ENCODE measurements at places on chromosomes 5 and 9.

- no peak for DNase-seq
These were observed 13.3 kb downstream of the HMMR start for GRCh38 chr5:163473635-163474243.

- no peak for DNase-seq
These were observed 10.1 kb downstream of the ARSB start for GRCh38 chr5:78975035-78975434.

DNA sequence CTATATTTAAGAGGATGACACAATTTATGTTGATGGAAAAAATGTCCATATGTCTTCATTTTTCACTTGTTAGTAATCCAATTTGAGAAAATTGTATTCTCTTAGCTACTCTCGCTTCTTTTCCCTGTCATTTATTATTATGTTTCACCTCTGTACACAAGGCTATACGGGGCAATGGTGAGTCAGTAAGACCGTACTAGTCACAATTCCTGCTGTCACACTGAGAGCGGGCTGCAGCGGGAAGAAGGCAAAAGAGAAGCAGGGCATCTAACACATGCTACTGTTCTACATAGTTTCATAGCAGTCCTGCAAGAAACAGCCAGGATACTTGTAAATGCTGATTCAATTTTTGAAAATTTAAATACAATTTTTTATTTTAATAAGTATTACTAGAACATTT, 23.3 kb upstream of the PRDM9 start:
- no peak for DNase-seq

DNA sequence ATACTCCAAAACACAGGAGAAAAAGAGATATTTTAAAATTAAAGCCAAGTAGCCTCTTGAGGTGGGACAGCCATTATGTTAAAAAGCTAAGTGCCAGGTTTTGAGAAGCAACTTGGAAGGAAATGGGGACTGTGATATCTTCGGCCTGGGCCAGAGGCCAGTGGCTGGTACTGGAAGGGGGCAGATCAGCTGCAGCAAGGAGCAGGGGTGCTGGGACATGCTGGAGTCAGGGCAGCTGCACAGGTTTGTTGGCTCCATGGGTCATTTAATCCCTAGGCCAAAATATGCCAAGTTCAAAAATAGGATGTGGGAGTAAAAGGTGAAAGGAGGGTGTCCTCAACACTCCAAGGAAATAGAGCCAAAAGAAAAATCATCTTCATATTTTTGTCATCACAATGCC, 30.0 kb downstream of the ADRB2 start:
- DNase-seq = no peak

- DNase-seq = no peak
These were observed 10.4 kb upstream of the TRIM14 start for GRCh38 chr9:98129451-98129881.

GRCh38 chr5:125558016-125558415, 811.6 kb upstream of the ZNF608 start:
- DNase-seq = no peak

- no peak for DNase-seq
These were observed 2.5 kb downstream of the SH3TC2 start for GRCh38 chr5:149060325-149060724.

DNA sequence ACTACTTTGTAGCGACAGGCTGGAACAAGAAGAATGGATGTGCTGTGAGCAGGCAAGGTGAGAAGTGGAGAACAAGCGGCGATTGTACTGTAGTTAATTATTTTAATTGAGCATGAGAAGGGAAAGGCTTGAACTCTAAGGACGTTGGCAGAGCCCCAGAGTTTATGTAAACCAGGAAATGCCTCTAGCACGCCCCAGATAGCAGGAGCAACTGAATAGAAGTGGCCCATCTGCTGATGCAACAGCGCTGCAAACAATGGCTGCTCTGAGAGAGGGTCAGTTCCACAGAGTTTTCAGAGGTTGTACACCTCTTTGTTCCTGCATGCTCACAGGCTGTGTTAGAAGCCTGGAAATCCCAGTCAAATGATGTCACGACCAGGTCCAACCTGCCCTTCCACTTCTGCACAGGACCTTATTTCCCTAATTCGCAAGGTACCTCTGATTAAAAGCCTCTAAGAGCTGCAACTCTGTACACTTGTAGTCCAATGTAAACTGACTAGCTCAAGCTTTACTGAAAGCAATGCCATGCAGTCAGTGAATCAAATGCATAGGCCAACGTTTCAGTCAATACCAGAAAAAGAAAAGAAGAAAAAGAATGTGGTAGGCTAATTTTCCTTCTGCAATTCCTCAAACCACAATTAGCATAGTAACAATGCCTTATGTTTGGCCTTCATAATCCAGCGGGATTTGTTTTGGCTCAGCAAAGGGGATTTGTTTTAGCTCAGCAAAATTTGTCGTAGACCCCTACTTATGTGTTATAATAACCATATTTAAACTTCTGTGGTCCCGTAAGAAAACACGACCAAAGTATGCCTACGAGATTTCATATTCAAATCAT, 119.6 kb upstream of the RETREG1 start:
- DNase-seq = no peak

DNA sequence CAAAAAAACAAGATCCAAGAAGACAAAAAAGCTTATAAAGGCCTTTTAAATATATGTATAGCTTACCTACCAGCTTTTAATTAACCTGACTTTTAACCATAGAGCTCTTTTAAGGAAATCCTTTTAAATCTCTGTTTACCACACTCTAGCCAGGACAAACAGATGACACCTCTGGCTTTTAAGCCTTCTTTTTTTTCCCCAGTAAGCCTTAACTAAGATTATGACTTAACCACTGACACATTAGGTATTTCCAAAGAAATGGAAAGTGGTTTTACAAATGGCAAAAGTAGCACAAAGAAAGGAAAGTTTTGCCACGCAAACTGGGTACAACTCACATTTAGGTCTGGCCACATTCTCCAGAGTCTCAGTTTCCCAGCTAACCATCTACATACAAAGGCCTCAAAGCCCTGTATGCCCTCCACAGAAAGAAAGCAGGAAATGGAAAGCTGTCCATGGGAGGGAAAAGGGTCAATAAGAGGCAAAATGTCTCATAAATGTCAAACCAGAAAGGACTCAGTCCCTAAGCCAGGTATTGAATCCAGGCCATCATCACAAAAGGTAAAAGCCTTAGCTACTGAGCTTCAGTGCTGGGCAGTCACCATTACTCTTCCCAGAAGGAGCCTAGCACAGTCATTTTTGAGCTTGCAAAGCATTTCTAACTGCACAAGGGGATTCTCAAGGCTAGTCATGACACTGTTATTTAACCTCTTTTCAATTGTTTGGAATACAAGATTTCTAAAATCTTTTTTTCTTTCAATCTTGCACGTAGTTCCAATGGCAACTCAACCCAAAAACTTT, 19.7 kb downstream of the TMEM161B start:
- DNase-seq = no peak

- DNase-seq = no peak
These were observed 104.6 kb upstream of the IL6ST start for GRCh38 chr5:56099346-56099745.

DNA sequence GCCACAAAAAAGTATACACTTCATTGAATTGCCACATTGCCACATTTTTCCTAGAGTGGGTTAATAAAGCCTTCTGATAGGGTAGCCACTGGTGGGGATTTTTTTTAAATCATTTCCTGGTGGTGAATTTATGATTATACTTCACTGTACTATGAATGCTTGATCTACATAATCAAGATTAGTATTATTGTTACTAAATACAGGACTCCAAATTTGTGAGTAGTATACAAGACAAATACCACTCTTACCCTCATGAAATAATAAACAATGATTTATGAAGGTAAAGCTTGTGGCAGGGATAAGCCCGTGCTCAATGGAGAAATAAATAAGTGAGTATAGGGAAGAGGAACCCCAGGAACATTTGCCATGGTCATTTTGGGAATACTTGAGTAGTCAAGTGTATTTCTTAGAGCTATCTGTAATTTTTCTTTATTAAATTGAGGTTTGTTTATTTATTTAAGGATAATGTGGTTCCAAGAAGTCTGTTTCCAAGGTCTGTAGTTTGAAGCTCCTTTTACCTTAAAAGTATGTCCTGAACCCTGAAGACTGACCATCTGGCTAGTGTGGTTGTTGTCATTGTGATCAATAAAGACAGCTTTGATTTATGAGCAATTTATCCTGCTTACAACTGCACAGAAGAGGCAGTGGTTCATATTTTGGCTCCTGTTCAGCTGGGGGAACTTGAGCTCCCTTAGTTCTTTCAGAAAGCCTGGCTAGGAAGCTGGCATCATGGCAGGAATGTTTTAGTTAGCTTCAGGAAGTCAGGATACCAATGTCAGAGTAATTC, 118.6 kb downstream of the ZSWIM6 start:
- no peak for DNase-seq

DNA sequence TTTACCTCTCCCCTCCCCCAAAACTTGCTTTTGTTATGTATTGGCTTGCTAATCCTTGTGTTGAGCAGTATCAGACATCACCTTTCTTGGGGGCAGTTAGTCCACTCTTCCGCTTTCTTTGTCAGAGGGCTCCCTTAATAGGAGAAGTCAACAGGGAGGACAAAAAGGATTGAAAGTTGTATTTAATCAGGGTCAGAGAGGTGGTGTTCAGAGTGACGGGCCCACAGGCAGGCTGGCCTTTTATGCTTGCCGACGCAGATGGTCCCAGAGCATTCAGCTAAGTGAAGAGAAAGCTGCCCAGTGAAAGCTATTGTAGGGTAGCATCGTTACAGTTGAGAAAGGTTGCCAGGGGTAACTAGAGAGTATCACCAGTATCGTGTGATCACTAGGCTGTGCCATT, 131.1 kb downstream of the ZCCHC7 start:
- no peak for DNase-seq

- no peak for DNase-seq
These were observed 45.7 kb downstream of the DPYSL3 start for GRCh38 chr5:147464211-147464610.

DNA sequence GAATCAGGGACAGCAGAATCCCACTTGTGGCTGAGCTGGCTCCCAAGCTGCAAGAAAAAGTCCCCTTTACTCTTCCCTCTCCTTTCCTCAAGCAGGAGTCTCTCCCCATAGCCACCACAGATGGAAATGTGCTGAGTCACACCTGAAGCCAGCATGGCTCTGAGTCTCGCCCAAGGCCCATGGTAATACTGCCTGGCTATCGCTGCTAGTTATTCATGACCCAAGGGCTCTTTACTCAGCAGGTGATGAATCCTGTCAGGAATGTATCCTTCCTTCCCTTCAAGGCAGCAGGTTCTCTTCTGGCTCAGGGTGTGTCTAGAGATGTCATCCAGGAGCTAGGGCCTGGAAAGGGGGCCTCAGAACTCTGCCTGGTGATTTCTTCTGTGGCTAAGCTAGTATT, 403.3 kb upstream of the PTPRD start:
- no peak for DNase-seq

GRCh38 chr5:158013939-158014338, 155.0 kb upstream of the CLINT1 start:
- no peak for DNase-seq

DNA sequence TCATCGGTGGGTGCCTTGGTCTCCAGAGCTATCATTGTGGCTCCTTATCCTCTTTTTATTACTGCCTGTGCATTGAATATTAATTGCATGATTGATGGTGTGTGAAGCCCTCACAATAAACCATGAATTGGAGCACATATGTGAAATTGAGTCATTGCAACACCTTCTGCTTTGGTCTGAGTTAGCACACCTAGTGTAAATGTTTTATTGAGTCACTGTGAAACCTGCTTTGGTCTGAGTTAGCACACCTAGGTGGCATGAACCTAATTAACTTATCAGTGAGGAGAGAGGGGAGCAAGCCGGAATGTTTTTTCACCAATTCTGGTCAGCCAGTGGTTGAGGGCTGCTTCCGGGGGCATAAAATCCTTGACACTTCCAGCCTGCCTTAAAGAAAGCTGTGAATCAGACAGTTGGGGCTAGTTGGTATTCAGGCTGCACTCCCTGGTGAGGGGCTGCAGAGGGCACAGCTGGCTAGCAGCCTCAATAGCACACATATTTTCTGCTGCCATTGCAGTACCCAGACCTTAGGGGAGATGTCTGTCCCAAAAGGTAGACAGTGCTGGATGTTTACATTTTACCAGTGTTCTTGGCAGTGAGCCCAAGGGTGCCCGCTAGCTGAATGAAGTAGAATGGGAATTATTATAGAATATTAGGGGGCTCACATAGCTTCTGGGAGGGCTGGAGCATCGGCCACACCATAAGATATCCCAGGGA, 76.5 kb upstream of the GOLM1 start:
- DNase-seq = no peak

DNA sequence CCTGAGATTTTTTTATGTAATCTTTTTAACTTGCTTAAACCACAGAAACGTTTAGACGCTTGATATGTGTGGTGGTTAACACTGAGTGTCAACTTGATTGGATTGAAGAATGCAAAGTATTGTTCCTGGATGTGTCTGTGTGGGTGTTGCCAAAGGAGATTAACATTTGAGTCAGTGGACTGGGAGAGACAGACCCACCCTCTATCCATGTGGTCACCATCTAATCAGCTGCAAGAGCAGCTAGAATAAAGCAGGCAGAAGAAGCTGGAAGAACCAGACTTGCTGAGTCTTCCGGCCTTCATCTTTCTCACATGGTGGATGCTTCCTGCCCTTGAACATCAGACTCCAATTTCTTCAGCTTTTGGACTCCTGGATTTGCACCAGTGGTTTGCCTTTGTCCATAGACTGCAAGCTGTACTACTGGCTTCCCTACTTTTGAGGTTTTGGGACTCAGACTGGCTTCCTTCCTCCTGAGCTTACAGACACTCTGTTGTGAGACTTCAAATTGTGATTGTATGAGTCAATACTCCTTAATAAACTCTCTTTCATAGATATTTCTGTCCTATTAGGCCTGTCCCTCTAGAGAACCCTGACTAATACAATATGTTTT, 816.0 kb upstream of the CDH9 start:
- no peak for DNase-seq

DNA sequence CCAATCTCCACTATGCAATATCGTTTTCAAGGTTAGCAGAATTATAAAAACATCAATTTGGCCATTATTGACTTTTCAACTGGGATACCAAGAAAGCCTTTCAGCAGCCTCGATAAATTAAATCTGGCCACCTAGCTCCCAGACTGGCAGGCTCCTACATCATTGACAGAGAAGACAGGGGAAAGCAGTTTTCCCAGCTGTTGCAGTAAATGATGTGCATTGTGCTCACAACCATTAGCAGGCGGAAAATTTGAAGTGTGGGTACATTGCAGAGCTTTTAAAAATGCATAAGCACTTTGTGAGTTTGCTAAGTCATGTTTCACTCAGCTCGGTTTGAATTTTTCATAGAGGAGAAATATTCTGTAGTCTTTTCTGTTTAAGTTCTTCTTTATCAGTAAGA, 297.9 kb downstream of the KCTD16 start:
- DNase-seq = no peak

DNA sequence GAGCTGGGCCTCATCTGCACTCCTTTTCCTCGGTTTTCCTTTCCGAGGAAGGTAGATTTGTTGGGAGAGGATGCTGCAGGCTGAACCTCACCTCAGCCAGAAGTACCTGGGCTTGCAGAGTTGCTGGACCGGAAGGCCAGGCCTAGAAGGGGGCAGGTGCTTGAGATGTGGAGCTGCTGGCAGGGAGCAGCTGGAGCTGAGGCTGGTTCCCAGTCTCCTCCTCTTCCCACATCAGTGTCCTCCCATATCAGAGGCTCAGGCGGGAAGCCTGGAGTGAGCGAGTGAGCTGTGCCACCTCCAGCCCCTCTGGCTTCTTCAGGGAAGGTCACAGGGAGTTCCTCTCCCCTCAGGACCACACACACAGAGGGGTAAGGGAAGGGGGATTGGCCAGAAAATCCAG, 259.4 kb downstream of the GADD45G start:
- DNase-seq = no peak

Measured in stimulated activated CD4-positive, alpha-beta T cell treated with anti-CD3 and anti-CD28 coated beads, Interleukin-1b, Interleukin-23, amount 100 ng/mL, for 1 hour (primary cell).